ENCODE measurements at places on chromosomes 5 and 9.

GRCh38 chr5:146290318-146290717 lies 48.3 kb upstream of the POU4F3 start:
- DNase-seq, result no peak

GRCh38 chr9:24439456-24439855 lies 106.2 kb downstream of the IZUMO3 start:
- no peak for DNase-seq

DNA sequence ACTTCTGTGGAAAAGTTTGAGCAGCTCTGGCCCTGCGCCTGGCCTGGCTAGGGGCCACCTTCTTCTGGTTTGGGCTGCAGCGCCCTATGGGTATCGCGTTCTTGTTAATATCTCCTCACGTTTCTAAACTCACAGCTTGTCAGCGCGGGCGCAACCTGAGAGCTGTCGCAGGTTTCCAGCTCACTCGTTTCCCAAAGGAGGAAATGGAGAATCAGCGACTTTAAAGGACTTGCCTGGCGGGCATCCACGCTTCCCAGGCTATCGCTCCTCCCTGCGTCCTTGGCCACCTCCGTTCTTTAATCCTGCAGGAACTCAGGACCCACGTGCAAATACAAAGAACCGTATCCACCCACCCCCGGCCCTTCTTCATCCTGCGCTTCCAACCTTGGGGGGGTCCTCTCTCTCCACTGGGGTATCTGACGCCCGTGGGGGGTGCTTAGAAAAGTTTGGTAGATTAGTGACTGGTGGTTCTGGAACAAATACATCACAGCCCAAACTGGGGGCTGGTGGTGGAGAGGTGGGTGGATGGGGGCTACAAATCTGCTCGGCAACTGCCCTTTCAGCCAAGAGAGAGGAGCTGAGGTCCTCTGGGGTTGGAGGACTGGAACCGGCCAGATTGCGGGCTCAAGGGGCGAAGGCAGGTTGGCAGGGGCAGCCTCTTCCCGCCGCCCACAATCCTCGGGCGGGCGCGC lies 578 bp upstream of the PSAT1 start:
- no peak for DNase-seq

- DNase-seq, result no peak
Observed at GRCh38 chr5:151465476-151465875, 18.1 kb downstream of the SLC36A1 start.

DNA sequence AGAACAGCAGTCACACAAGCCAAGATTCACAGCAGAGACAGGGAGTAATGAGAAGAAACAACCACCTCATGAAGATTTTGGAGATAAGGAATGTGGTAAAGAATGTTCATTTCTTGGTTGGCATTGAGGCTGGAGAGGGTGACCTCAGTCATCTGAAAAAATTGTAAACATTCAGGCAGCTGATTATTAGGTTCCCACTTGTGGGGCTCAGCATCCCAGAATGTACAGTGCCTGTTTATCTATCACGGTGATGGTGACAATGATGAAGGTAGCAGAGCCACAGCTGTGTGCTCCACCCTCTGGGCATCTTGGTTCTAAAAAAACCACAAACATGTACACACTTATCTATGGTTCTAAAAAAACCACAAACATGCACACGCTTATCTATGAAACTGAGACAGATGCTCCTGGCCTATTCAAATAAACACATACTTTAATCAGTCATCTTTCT lies 143.9 kb upstream of the MOCS2 start:
- DNase-seq, result no peak

DNA sequence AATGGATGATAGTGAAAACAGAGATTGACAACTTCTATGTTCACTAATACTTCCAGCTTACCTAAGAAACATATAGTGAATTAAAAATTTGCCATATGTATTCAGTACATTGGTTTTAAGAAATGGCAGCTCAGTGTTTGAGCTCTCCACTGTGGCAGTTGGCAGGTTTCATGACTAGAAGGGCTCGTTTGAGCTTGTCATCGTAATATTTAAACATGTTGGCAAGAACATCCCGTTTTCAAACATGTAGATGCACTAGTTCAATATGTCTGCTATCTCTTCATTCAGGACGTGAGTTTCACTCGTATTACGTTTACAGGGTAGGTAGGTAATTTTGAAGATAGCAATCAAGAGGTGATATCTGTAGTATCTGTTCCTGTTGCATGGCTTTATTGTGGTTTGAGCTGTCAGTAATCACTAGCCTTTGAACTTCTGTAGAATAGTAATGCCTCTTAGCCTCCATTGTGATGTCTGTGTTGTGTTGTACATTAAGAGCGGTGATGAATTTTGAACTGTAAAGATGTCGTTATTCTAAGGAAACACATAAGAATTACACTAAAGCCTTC lies 74.8 kb downstream of the NLN start:
- no peak for DNase-seq

DNA sequence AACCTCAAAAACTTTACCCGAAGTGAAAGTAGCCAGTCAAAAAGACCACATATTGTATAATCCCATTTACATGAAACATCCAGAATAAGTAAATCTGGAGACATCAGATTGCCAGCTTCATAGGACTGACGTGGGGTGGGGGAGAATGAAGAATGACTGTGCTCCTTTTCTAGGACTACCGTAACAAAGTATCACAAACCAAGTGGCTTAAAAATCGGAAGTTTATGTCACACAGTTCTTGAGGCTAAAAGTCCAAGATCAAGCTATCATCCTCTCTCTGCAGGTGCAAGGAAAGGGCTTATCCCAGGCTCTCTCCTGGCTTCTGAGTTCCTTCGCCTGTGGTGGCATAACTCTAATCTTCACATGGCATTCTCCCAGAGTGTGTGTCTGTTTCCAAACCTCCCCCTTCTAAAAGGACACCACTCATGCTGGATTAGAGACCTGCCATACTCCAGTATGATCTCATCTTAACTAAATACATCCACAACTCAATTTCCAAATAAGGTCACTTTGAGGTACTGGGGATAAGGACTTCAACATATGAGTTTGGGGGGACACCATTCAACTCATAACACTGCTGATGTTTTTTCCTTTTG lies 25.5 kb downstream of the ADAM19 start:
- DNase-seq, result no peak

DNA sequence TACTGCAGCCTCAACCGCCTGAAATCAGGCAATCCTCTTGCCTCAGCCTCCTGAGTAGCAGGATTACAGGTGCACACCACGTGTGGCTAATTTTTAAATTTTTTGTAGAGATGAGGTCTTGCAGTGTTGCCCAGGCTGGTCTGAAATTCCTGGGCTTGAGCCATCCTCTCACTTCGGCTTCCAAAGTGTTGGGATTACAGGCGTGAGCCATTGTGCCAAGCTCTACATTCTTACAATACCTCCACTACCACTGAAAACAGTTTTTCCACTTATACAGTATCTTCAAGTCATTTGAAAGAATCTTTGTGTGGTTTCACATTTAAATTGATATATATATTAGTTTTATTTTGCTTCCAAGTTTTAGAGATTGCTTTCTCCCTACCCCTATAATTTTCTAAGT lies 42.6 kb downstream of the LARP1 start:
- DNase-seq, result no peak

DNA sequence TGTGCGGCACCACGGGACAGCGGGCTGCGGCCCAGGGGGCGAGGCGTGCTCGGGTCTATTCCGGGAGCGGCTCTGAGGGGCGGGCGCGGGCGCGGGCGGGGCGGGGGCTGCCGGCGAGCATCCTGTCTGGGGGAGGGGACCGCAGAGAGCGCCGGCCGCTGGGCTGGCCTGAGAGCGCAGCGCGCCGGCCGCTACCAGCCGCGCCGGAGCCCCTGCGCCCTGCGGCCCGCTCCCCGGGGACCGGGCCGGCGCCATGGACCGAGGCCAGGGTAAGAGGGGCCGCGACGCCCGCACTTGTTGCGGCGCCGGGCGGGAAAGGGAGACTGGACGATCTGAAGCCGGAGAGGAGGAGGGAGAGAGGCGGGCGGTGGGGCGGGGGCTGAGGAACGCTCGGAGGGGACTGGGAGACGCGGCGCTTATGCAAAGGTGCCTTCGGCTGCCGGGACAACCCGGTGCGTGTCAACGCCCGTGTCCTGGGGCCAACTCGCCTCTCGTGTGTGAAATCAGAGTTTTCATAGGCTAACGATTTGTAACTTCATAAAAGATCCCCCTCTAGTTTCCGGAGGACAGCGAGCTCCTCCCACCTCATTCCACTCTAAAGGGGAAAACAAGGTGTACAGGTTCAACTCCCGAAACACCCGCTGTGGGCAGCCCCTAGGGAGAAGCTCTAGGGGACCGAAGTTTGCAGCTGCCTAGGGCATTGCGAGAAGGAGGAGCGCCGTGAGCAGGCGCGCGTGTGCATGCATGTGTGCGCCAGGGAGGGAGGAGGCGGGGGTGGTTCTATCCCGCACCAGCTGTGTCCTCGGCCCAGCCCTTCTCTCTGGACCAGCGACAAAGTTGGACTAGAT lies at the start of gene AFAP1L1:
Gene AFAP1L1 (plus strand): TSS at position 144 of the 848 bp plus-strand sequence. CDS start 110 bp downstream, at position 254.
- peak; percentile 77 for DNase-seq

- no peak for DNase-seq
Observed at GRCh38 chr9:27717991-27718390, 144.7 kb upstream of the C9orf72 start.

- no peak for DNase-seq
Observed at GRCh38 chr5:82406205-82406773, 128.1 kb upstream of the RPS23 start.

DNA sequence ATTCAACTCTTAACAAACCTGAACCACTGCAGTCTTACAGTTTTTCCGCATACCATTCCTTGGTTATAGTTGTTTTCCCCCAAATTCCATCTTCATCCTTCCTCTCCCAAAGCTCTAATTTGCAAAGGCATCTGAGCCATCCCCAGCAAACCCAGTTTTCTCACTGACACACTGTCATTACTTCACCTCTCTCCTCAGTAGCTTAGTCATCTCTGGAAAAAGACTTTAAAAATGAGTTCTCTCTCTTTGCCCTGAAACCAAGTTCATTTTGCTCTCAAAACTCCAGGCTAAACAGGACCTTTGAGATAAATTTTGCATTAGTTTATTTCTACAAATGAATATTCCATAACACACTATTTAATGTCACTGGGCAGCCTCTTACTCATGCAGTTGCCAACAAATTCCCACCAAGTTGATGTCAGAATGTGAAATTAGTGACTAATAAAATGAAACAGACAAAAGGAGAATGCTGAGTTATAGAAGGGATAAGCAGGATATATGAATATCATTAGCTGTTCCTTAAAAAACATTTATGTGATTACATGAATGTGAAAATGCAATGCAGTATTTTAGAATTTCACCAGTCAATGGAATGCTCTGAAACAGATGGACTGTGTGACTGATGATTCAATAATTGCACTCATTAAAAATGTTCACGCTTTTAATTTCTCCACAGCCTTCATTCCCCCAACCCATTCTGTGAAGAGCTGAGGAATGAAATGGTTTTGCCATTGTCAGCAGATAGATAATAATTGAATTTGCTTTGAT lies 107.4 kb upstream of the DMAC1 start:
- DNase-seq, result no peak

GRCh38 chr9:87158765-87159164 lies 211.5 kb upstream of the GAS1 start:
- DNase-seq, result no peak

DNA sequence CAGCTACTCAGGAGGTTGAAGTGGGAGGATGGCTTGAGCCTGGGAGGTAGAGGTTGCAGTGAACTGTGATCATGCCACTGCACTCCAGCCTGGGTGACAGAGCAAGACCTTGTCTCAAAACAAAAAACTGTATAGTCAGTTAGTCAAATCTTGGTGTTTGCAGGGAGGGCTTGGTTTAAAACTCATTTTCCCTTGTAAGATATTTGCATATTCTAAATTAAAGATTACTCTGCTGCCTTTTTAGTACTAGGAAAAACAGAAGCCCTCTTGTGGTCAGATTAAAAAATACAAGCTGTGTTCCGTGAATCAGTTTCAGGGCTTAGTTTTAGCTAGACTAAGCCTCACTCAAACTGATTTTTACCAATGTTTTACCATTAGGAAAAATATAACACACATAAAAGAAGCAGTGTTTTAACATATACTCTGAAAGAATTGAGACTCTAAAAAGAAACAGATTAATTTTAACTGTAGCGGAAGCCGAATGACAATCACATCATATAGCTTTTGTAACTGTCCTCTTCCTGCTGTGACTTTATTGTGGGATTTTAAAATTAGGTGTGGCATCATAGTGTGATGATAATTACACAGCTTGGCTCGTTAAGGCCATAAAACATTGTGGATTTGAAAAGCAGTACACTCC lies 84.9 kb upstream of the BASP1 start:
- no peak for DNase-seq

DNA sequence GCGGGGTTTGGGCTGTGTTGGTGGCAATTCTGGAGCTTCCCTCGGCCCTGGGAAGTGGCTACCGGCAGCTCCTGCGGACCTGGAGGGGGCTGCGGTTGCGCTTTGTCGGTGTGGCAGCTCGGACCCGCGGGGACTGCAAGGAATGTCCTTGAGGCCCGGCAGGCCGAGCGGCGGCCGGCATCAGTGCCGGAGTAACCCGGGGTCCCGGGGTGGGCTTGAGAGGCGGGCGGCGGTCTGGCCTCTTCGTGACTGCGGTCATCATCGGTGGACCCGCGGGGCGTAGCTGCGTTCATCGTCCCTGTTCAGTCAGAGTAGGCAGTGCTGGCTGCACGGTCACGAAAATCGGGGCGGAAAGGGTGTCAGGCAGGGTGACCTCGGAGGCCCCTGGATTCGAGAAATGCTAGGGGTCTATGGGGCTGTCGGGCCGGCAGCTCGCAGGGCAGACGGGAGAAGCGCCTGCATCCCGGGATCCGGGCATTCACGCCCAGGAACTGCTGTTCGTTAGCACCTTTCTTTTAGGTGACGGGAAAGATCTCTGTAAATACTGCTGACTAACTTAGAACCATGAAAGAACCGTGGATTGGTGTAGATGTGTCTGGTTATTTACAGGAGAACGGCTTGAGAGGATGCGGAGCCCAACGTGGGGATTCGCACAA lies 474 bp downstream of the HMGCR start:
- DNase-seq, result peak; percentile 81
